ENCODE measurements at places on chromosomes 2 and 18.

GRCh38 chr2:98039085-98039756 lies 43.5 kb upstream of the TMEM131 start:
- no peak for DNase-seq

DNA sequence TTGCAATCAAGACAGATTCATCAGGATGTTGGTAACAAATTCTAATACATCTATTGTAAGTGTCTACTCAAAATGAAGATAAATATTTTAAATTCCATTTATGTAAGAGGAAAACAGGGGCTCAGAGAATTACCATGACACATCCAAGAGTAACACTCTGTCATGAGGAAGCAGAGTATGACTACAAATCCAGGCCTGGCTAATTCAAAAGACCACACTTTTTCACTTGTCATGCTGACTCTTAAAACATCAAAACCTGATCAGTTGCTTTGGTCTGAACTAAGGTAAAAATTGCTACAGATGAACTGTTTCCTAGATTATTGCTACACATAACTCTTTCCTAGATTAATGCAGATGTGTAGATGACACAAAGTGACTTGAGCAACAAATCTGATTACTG lies 880.6 kb downstream of the TSN start:
- no peak for DNase-seq

GRCh38 chr2:78644854-78645253 lies 380.6 kb upstream of the REG3G start:
- DNase-seq, result no peak

- peak; percentile 30 for DNase-seq
Measured at GRCh38 chr2:149587950-149588487, 444 bp upstream of the MMADHC start.

DNA sequence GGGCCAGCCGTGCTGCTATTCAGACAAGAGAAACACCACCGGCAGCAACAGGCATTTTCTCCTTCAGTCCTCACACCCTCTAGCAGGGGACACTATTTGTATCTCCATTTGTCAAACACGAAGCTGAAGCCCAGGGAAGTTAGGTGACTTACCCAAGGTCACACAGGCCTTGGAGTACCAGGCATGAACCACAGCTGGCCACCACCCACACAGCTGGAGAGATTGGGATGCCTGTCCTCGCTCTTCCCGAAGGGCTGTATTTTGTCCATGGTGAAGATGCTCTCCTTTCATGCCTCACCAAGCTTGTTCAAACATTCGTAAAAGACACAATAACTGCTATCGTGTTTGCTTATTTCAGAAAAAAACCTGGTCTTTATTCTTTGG lies 182.7 kb downstream of the INHBB start:
- no peak for DNase-seq

GRCh38 chr2:230866756-230867523 lies 2.2 kb downstream of the ITM2C start:
- DNase-seq, result peak; percentile 15

DNA sequence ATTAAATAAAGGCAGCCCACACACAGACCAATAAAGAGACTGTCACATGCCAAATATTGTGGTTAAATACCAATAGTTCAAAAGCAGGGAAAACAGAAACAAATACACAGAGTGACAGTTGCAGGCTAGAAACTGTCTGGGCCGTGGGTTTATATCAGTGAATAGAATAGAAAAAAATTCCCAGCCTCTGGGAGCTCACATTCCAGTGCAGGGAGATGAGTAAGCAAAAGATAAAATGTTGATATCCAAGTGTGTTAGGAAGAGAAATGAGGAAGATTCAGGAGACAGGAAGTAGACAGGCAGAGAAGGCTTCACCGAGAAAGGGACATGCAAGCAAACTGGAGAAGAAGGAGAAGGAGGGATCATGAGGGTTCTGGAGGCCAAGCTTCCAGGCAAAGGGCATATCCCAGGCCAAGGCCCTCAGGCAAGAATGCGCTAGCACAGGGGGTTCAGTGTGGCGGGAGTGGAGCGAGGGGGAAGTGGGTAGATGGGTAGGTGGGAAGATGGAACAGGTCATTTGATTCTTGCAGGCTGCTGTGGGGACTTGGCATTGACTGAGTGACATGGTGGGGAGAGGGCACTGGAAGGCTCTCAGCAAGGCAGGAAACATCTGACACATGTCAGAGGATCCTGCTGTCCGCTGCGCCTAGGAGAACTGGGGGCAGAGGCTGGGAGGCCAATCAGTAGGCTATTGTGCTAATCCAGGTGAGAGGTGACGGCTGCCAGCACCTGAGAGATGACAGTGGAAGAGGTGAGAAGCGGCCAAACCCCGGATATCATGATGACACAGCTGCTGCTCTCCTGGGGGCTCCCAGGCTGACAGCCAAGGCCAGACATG lies 89.2 kb downstream of the ZBTB7C start:
- no peak for DNase-seq

GRCh38 chr2:118309946-118310680 lies 221.8 kb downstream of the INSIG2 start:
- DNase-seq, result peak; percentile 54

DNA sequence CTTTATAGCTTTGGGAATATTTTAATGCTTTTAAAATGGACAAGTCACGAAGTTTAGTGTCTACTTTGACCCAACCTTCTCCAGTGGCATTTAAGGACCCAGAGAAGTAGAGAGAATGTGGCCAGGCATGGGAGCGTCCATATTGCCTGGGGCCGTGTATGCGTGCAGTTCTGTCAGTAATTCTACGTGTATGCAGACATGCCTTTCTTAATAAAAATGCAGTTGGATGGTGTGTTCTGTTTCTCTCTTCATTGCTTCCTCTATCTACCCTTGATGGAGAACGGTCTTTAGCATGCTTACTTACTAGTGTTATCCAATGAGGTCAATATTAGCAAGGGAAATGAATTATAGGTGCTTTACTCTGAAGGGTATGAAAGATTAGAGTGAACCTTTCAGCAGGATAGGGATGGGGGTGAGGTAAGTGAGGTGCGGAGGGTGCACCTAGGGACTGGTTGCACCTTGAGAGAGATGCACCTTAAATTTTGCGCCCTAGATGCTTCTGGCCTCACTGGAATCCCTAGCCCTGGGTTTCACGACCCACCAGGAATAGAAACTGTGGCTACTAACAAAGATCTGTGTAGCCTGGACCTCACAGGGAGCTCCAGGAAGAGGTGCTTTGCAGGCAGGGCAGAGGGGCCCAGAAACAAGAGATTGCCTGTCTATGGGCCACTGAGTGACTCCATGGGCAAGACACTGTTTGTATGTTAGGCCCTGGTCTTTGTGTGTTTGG lies 194.3 kb downstream of the MYCN start:
- no peak for DNase-seq

DNA sequence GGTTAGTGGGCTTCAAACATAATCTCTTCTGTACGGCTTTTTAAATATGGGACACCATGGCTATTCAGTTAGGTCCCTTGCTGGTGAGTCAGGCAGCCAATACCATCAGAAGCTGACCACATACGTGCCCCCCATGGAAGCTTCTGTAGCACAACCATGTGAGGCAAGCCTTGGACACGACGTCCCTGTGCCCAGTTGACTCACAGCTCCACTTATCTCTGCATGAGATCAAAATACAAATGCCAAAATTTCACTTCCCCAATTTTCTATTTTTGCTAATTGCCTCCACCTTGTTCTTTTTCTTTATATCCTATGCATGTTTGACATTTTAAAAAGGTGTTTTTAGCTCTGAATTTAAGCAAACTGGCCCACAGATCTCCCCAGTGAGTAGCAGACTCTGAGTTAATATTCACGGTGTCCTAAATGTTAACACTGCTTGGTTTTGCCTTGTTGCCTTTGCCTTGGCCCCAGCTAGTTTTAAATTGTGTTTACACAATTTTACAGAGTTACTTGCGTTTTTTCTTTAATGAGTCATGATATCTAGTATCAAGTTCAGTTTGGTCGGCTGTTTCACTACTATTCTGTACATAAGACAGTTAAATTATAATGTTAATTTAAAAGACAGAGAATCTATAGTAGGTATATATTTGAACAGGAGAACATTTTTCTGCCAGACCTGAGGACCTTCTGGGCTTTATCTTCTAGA lies 77.5 kb downstream of the CDCA7 start:
- DNase-seq, result no peak

DNA sequence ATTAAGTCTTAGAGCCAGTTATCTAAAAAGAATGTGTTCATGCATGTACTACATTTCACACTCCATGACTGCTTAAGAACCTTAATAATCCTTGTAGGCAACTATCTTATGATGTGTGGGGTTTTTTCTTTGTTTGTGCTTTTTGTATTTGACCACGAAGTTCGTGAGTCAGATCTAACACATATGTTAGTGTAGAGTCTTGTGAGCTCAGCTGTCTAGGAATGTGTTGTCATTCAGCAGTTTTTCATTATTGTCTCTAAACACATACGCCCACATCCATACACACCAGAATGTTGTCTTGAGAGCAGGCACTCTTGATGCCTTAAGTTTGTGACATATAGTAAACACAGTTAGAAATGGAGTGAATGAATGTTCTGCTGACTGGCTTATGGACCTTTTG lies 38.4 kb downstream of the CAB39 start:
- no peak for DNase-seq

DNA sequence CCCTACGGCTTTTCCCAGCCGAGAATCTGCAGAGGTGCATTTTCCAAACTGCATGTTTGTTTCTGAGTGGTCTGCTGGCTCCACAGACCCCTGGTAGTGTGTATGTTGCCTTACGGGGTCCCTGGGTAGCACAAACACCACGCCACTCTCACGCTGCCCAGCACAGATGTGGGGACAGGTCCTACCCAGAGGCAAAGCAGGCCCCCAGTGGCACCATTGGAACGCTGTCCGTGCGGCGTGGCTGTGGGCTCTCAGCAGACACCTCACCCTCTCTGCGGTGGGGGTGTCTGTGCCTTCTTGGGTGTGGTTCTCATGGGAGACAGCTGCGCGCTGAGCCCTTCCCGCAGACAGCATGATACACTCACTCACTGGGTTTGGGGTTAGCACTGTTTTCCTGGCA lies 137.4 kb downstream of the NFATC1 start:
- DNase-seq, result no peak

GRCh38 chr2:229884775-229885699 lies 36.8 kb downstream of the TRIP12 start:
- DNase-seq, result no peak

DNA sequence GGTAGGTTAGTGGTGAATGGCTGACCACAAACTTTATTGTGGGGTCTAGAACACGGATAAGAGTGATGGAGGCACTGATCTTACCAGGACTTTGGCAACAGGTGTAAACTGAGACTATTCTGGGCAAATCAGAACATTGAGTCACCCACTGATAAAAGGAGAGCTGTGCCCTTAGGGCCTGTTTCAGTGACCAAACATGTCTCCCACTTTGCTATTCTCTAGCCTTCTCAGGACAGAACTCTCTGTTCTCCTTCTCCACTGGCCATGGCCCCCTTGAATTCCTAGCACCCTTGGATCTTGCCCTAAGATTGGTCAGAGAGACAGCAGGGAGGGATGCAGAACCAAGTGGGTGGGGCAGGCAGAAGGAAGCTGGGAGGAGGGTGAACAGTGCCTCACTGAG lies 18.3 kb downstream of the TRPM8 start:
- DNase-seq, result no peak

DNA sequence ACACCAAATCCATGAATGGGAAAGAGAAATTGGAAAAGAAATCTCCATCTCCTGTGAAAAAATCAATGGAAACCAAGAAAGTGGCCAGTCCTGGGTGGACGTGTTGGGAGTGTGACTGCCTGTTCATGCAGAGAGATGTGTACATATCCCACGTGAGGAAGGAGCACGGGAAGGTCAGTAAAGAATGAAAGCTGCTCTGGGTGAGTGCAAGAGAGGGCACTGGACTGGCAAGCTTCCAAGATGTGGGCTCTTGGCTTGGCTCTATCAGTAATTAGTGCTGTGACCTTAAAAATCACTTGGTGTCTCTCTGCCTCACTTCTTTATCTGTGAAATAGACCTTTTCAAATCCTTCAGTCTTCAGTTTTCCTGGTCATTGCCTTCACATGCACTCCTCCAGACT lies 89.0 kb downstream of the ZNF532 start:
- DNase-seq, result no peak

- no peak for DNase-seq
Measured at GRCh38 chr18:79064228-79064627, 5.0 kb upstream of the ATP9B start.

- no peak for DNase-seq
Measured at GRCh38 chr18:78979056-78979729, 425 bp upstream of the SALL3 start.

- no peak for DNase-seq
Measured at GRCh38 chr2:137172162-137172561, 406.8 kb downstream of the THSD7B start.

DNA sequence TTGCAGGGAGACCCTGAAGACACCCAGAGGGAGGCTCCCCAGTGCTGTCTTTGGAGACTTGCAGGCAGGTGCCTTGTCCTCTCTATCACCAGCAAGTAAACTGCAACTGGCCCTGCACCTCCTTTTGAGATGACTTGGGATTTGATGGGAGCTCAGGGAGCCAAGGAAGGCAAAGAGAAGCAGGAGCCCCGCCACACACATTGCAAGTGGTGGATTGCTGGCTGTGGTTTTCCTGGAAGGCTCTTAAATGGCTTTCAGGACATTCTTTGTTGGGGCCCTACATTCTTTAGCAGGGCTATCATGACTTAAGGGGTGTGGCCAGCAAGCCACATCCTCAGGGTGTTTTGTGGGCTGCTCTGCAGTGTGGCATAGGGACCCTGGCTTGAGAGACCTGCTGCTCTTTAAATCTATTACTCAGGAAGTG lies 39.9 kb upstream of the CDC42EP3 start:
- DNase-seq, result no peak

- DNase-seq, result no peak
Measured at GRCh38 chr2:83595926-83596325, 863.2 kb downstream of the SUCLG1 start.

GRCh38 chr18:47831351-47831750 lies 99.1 kb downstream of the SMAD2 start:
- DNase-seq, result no peak

GRCh38 chr18:47510831-47511230 lies 259.4 kb upstream of the SKOR2 start:
- DNase-seq, result no peak

GRCh38 chr2:33242845-33243244 lies 233.6 kb upstream of the RASGRP3 start:
- DNase-seq, result no peak

DNA sequence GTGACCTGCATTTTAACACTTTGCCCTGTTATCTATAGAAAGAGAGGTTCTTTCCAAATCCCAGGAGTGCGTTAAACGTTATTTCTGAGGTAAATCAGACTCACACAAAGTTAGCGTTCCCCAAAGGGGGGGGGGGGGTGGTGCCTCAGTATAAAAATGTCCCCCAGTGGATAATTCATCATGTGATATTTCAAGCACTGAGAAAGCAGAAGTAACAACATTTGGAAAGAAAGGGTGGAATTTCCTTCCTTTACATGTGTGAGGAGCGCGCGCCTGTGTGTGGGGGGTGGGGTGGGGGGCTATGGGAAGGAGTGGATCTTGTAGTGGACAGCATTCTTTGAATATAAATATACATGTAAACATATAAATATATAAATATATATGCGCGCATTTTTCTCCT lies 630.9 kb downstream of the NYAP2 start:
- no peak for DNase-seq

- DNase-seq, result no peak
Measured at GRCh38 chr2:22855081-22855480, 529.9 kb upstream of the KLHL29 start.

Data from erythroblast (primary cell).